Panc1 (cell line): ENCODE measurements at places on chromosomes 3 and 15. TPM values are rescaled to one million over a fixed set of nuclear protein-coding genes. Genes with fewer than 3 reads are reported as not detected.
A peak's percentile ranks its signal among the peaks of the same experiment; 100 is the strongest.

DNA sequence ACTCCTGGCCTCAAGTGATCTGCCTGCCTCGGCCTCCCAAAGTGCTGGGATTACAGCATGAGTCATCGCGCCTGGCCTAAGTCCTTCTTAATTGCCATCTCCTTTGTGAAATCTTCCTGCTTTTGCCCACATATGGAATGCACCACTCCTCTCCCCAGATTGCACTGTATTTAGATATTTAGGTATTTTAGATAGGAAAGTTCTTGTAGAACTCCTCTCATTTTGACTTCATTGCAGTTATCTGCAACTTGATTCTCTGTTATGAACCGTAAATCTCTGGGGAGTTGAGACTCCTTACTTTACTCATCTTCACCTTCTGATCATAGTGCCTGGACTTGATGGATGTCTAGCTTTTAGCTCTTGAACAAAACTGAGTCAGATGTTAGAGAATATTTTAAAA, 150.7 kb downstream of the AKAP13 start:
- DNase-seq, result no peak

NPAP1 gene
- not detected for total RNA-seq

- DNase-seq, result no peak
Observed at GRCh38 chr15:89828281-89829145, 13.9 kb upstream of the ANPEP start.

DNA sequence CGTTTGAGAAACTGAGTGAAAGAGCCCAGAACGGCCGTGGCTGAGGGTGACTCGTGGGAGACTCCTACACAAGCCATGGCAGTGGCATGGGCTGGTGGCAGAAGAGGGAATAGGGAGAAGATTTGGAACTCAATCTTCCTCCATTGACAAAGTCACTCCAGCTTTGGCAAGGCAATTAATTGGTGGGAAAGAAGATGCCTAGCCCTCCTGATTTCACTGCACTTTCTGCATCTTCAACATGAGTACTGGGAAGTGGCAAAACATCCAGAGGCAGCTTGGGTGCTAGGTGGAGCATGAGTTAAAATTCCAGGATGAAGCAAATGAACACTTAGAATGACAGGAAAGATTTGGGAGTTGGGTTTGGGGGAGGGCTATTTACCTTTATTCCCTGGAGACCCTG, 1.4 kb upstream of the TGFBR2 start:
- DNase-seq, result no peak

DNA sequence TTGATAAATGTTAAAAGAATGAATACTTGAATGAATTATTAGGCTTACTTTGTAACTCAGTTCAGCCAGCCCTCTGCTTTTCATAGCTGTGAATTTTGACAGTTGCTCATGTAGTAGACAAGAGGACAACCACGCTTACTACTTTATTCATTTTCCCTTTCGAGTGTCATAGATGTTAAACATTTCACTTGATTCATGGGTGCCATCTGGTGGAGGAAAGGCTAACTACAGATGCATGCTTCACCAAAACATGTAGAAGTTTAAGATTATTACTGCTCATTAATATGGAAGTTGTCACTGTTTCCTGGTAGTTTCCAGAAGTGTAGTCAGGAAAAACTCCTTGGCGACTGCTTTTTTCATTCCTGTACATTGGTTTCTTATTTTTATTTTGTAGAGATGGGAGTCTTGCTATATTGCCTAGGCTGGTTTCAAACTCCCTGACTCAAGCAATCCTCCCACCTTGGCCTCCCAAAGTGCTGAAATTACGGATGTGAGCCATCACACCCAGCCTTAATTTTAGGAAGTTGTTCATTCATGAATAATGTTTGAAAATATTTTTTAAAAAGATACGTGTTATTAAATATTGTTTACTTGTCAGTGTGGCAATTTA, 163.2 kb downstream of the B3GALNT1 start:
- DNase-seq, result peak; percentile 78

CRABP1 gene
- 6.7 TPM for total RNA-seq

- no peak for DNase-seq
Observed at GRCh38 chr3:45545476-45545875, 49.1 kb upstream of the LIMD1 start.

- no peak for DNase-seq
Observed at GRCh38 chr3:47012342-47013230, 33.1 kb downstream of the NBEAL2 start.

CALML4 gene
- 5.4 TPM for total RNA-seq

KLHL40 gene
- not detected for total RNA-seq

RTP1 gene
- not detected for total RNA-seq

DNA sequence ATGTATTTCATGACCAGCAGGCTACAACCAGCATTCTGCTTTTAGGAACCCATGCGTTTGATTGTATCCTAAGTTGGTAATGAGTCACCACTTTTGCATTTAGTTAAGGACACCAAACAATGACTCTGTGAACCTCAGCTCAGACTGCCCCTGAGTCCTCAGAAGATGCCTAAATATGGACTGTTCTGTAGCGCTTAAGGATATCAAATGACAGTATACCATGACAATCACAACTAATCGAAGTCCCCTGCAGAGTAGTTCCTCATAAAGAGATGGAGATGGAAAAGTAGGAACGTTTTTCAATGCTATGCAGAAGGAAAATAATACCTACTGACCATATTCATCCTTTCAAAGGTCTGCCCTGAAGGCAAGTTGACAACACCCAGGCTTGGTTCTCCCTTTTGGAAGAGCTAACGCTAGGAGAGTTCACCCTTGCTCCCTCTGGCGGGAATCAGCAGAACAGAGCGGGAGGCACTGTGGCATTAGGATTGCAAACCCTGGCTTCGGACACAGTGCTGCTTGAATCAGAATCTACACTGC, 508.6 kb downstream of the FHIT start:
- DNase-seq, result no peak

LRRFIP2 gene
- 32.3 TPM for total RNA-seq

DNA sequence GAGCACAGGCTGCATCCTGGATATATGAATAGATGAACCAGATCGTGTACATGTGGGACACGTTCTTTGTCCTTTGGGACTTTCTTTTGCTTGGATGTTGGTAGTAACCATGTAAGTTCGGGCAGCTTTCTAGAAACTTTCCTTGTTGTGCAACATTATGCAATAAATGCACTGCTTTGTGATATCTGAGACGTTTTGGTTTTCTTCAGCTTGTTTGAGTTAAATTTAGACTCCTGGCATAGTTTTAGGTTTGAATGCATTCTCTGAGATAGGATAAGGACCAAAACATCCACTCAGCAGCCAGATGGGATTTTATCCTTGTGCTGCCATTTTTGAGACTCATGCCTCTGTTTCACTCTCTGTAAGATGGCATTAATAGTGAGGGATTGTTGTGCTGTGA, 158.9 kb downstream of the IGF1R start:
- no peak for DNase-seq

C2CD4A gene
- 0.15 TPM for total RNA-seq

GRCh38 chr15:68590721-68591389, 12.1 kb downstream of the CORO2B start:
- DNase-seq, result no peak

GRCh38 chr3:134251731-134252391, 1.2 kb upstream of the RYK start:
- no peak for DNase-seq

- DNase-seq, result no peak
Observed at GRCh38 chr15:42375252-42375651, 16.0 kb downstream of the CAPN3 start.
